ENCODE measurements at places on chromosomes 12 and 14.
A peak's percentile ranks its signal among the peaks of the same experiment; 100 is the strongest.

DNA sequence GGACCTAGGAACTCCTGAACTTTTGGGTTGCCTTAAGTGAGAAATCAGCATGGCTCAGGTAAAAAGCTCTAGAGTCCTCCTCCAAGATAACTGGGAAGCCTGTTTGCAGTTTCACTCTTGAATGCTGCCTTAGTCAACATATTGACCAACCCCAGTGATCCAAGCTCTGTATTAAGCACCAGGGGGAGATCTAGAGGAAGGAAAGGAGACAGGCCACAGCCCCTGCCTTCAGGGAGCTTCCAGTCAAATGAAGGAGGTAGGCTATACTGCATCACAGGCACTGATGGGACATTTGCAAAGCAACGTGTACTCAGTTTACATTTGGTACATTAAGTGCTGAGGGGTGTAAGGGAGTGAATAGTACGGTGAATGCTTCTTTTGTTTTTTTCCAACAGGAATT, 1.2 kb upstream of the CSAD start:
- no peak for DNase-seq

- no peak for DNase-seq
Observed at GRCh38 chr12:131911851-131912477, 17.1 kb upstream of the PUS1 start.

- peak; percentile 67 for DNase-seq
Observed at GRCh38 chr12:39441963-39442830, 723 bp downstream of the KIF21A start.

DNA sequence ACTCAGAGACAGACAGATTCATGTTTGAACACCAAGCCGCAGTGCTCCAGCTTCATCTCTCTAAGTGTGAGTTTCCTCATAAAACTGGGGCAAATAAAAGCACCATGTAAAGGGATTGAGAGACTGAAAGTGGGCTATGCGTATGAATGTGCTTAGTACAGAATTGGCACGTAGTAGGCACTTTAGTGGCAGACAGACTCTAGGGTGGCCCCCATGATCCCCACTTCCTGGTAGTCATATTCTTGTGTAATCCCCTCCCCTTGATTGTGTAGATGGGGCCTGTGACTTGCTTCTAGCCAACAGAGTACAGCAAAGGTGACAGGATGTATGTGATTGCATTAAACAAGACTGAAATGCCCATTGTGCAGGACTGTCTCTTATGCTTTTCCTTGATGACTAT, 43.0 kb downstream of the DAO start:
- DNase-seq: no peak

DNA sequence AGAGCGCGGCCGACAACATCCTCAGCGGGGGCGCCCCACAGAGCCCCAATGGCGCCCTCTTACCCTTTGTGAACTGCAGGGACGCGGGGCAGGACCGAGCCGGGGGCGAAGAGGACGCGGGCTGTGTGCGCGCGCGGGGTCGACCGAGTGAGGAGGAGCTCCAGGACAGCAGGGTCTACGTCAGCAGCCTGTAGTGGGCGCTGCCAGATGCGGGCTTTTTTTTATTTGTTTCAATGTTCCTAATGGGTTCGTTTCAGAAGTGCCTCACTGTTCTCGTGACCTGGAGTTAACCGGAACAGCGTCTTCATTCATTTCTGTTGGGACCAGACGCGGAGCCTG, 103.8 kb upstream of the FKBP4 start:
- peak; percentile 71 for DNase-seq

GRCh38 chr14:31541702-31542101, 19.5 kb upstream of the NUBPL start:
- no peak for DNase-seq

DNA sequence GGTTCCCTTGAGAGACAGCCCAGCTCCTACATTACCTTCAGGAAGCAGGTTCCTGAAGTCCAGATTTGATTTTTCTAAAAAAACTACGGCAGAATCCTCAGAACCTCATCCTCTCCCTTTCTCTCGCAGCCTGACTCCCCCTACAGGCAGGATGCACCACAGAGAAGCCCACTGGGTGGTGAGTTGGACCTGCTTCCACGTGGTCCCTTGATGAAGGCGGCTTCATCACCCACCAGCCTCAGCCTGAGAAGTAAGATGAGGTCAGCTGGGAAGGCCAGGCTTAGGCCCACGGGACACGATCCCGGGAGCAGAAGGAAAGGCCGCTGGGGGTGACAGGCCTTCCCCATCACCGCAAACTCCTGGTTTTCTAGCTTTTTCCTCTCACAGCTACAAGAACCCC, 83.0 kb downstream of the ACTN1 start:
- DNase-seq: no peak

- DNase-seq: no peak
Observed at GRCh38 chr14:31934767-31935266, 142.3 kb upstream of the ARHGAP5 start.

- no peak for DNase-seq
Observed at GRCh38 chr12:111893287-111893686, 51.3 kb downstream of the MAPKAPK5 start.

DNA sequence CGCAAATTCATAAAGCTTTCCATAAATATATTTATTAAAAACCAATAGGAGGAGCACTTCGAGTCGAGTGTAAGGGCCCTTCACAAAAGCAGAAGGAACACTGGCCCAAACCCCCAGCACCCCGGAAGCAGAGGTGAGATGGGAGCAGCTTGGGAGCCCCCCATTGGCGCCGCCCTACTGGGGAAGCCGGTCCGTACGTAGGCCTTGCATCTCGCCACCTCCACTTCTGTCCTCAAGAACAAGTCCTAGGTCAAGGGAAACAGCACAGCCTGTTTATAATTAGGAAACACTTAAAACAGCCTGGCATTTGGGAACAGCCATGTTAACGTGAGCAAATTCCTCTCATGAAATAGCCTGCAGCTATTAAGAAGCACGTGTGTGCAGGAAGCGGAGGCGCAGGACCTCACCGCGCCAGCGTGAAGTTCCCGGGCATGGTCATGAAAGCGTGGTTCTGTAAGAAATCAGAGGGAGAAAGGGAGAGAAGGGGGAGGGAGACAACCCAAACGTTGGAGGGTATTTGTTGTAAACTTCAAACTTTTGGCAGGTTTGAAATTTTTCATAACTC, 7.7 kb downstream of the ANKRD9 start:
- DNase-seq: no peak
